Suppressor macrophage treated with lipopolysaccharide for 4 hours (primary cell): ENCODE measurements at places on chromosomes 5 and 9.

DNA sequence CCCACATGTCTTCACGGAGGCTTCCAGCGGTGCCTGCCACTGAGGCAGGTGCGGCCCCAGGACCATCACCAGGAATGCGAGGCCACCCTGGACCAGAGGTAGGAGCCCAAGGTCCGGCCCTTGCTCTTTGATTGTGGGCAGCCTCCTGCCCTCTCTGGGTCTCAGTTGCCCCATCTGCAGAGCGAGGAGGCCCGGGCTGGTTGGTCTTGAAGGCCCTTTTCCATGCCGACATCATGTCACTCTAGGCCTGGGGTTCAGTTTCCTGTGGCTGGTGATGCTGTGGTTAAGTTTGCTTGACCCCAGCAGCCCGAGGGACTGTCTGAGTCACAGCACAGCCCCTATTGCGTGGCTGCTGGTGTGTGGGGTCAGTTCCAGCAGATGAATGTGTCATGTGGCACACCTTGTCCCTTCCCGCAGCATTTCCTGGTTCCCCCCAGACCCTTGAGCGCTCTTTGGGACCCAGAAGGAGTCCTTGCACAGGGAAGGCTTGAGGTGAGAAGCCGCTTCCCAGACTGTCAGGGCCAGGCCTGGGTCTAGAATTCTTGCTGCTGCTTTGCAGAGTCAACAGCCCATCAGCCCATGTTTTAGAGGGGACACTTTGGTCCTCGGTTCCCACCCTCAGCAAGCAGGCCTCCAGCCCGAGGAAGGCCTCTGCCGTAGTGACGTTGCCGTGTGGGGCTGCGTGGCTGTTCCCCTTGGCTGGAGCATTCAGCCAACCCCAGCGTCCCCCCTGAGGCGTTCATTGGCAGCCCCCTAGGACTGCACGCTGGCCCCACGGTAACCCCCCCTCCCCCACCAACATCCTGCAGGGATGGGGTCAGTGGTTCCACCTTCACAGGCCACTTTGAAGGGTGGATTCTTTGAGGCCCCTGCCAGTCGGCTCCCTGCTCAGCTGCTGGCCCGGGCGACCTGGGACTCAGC lies 31.0 kb upstream of the HMCN2 start:
- DNase-seq = no peak

- no peak for DNase-seq
Measured at GRCh38 chr5:6905883-6906282, 192.7 kb downstream of the TENT4A start.

DNA sequence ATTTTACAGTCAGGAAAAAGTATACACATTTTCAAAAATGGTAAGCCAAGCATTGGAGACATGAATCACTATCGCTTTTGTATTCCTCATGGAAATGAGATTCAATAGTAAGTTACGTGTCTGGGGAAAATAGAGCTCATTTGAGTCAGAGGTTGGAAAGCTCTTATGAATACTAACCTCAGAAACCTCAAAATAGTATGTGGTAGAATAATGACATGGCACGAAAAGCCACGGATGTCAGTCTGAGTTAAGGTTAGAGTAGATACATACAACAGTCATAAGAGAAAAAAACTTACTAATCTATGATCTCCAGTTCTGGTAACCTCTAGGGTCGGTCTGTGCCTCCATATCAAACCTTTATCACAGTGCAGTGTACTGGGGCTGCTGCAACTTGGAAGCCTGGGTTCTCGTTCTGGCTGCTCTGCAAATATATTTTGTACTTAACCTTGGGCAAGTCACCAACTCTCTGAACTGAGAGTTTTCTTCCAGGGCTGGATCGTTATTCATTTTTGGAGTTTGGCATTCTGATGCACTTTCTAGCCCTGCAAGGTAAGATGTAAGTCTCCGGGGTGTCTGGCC lies 31.8 kb downstream of the MAP1B start:
- DNase-seq = no peak

- no peak for DNase-seq
Measured at GRCh38 chr5:109876941-109877669, 187.4 kb downstream of the MAN2A1 start.

- DNase-seq = no peak
Measured at GRCh38 chr5:54991416-54991815, 6.0 kb upstream of the ESM1 start.

DNA sequence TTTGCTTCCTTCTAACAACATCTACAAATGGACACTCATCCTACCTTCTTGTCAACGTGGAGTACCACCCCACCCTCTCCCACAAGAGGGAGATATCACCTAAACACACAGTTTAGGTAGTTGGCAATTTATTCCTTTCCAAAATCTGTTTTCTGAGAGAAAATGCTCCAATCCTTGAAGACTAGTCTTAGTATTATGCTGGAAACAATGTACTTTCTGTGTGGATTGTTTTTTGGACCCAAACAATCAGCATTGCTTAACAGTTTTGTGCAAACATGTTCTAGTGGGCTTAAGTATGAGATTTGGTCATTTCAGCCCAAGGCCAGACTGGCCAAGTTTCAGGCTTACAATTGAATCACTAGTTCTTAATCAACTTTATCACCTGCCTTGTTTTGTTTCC lies 359.1 kb downstream of the ARHGEF28 start:
- DNase-seq = no peak

DNA sequence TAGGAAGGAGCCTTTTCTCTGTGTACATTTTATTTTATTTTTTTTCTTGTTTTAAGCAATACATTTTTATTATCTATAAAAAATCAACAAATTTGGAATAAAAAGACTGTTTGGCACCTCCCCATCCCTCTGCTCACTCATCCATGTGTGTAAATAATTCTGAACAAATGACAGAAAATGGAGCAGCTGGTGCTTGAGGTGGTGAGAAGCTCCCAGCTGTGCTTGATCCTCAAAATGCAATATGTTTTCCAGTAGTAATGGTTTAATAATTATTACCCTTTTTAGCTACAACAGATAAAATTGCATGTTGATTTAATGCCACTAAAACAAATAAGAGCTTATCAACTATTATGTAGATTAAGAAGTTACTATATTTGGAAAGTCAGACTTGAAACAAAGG lies 132.5 kb downstream of the CDH18 start:
- DNase-seq = no peak

DNA sequence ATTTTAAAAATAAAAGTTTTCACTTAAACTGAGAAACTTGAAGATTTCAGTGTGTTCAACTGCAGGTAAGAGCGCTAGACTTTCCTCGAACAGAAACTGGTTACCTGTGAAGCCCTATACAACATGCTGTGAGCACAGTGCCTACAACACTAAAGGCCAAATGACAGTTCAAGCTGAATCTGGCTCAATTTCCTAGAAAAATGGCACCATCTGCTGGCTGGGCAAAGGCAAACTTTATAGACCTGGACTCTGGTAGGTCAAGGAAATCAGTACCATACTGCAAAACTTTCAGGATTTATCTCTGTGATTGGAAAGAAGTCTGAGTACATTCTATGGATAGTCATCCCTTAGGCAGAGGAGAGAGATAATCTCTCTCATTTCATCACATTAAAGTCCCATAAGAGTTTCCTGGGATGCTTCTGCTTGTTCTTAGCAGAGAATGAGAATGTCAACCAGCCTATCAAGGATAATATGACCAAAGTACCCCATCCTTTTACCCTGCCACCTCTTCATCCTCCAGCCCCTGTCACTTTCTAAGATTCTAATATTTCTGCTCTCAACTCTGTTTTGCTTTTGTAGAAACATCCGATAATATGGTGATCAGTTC lies 31.8 kb upstream of the FOXB2 start:
- DNase-seq = peak; percentile 12

DNA sequence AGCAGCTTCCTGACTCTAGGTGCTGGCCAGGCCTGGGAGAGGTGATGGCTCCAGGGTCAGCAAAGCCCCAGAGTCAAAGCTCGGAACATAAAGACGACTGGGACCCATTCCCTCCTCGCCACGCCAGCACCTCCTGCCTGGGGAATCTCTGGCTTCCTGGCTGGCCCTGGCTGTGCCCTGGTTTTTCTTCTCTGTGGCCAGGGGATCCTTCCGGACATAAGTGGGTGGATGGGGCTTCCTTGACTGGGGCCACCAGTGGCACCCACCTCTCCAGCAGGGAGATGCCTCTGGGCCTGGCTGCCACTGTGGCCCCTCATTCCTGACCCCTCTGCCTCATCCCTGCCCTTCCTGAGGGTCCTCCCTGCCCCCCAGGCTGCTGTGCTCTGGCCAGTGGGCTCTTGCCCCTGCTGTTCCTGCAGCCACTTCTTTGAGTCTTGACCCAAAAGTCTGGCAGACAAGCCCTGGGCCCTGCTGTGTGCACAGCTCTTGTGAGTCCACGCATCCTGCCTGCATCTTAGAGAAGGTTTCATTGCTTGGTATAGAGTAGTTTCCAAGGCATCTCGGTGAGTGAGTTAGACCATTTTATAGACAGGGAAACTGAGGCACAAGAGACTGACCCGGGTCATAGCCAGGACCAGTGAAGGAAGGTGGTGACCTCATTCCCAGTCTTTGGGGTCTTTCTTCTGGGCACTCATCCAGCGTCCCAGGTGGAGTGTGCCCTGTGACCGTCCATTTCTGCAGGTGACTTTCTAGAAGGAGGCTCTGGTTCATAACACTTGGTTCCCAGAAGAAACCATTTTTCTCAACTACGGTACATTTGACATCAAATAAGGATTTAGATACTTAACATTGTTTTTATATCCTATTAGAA lies 17.3 kb upstream of the LPCAT1 start:
- no peak for DNase-seq
